ENCODE measurements at places on chromosomes 11 and 22. TPM values are rescaled to one million over a fixed set of nuclear protein-coding genes. Genes with fewer than 3 reads are reported as not detected.

The SLC22A8 gene
- total RNA-seq = not detected

The CASP5 gene
- not detected for total RNA-seq

The VSIG2 gene
- not detected for total RNA-seq

The C11orf16 gene
- total RNA-seq = not detected

GRCh38 chr11:47396049-47396320 lies 12.4 kb upstream of the SLC39A13 start:
- no peak for DNase-seq

- DNase-seq = no peak
Measured at GRCh38 chr11:104812103-104812788, 86.0 kb downstream of the CASP12 start.

- peak; percentile 65 for DNase-seq
Measured at GRCh38 chr11:111541254-111542061, 938 bp downstream of the LAYN start.

GRCh38 chr22:36106910-36107309 lies 53.6 kb downstream of the APOL3 start:
- no peak for DNase-seq

GRCh38 chr11:64241491-64242374 lies 838 bp downstream of the FKBP2 start:
- peak; percentile 96 for DNase-seq

- no peak for DNase-seq
Measured at GRCh38 chr22:39612811-39613548, 42.4 kb downstream of the CACNA1I start.

The SERPING1 gene
- total RNA-seq = 0.74 TPM

DNA sequence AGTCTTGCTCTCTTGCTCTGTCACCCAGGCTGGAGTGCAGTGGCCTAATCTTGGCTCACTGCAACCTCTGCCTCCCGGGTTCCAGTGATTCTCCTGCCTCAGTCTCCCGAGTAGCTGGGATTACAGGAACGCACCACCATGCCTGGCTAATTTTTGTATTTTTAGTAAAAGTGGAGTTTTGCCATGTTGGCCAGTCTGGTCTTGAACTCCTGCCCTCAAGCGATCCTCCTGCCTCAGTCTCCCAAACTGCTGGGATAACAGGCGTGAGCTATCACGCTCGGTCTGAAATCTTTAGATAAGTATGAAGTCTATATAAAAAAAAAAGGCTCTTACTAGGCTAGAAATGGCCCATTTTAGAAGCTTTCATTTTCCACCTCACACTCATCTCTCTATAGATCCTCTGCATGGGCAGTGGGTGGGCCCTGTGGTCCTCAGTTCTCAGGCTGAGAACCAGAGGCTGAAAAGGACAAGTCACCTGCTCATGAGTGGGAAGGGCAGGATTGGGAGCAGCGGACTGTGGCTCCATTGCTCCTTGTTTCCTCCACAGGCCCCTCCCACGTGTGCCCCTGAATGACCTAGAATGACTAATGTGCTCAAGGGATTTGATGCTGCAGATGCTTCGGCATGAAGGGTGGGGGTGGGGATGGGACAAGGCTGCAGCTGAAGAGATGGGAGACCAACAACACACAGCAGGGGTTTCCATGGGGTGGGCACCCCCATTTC lies 19.8 kb upstream of the PRAME start:
- DNase-seq = peak; percentile 27

The PGA5 gene
- total RNA-seq = not detected

- DNase-seq = no peak
Measured at GRCh38 chr11:88345408-88345807, 7.9 kb upstream of the CTSC start.

DNA sequence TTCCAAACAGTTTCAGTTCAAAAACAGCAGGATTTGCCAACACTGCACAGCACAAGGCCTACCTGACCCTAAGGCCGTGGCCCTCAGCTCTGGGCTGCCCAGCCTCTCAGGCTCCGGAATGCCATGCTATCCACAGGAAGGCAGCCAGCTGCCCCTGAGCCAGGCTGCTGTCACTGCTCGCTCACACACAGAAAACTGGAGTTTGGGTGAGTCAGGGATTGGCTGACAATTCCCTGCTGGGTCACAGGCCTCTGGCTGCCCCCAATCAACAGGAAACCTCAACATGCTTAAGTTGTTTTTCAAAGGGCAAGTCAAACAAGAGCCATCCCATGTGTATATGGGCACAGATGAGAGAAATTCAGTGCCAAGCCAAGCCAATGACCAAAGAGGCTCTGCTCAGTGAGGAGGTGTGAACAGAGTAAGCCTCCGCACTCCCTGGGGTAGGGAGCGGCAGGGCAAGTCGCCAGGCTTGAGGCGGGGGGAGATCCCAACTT lies 50.2 kb downstream of the RPL27A start:
- DNase-seq = peak; percentile 84

The TMEM191B gene
- not detected for total RNA-seq

GRCh38 chr11:88555829-88556202 lies 218.3 kb upstream of the CTSC start:
- no peak for DNase-seq

GRCh38 chr11:134497586-134497985 lies 85.5 kb upstream of the B3GAT1 start:
- no peak for DNase-seq

DNA sequence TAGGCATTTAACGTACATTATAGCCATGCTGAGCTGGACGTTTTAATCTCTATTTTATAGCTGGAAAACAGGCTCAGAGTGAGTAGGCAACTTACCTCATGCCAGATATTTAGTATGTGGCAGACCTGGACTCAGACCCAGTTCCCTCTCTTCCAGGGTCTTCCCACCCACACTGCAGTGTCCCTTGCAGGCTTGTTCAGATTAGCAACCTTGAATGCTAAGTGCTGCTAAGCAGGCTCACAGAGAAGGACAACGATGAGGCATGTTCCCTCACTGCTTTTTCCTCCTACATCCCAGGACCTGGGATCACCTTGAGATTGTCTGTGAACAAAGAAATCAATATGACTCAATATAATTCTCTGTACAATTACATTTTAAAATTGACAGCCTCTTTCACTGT lies 65.6 kb downstream of the NCAM1 start:
- no peak for DNase-seq

The CDCA5 gene
- total RNA-seq = 49.5 TPM

The MGAT3 gene
- 1.3 TPM for total RNA-seq

DNA sequence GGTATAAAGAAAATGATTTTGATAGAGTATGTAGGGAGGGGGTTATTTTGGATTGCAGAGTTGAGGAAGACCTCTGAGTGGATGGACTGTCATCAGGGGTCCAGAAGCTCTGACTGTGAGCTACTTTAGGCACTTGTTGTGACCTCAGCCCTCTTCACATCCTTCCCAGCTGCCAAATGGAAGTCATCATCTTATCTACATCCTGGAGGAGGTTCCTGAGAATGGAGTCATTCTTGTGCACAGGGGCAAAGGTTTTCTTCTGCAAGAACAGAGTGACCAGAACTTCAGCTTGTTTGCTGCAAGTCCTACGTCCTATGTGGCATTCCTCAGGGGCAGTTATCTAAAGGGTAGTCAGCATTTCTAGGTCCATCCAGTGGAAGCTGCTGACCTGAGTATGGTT lies 393.8 kb downstream of the AASDHPPT start:
- no peak for DNase-seq

DNA sequence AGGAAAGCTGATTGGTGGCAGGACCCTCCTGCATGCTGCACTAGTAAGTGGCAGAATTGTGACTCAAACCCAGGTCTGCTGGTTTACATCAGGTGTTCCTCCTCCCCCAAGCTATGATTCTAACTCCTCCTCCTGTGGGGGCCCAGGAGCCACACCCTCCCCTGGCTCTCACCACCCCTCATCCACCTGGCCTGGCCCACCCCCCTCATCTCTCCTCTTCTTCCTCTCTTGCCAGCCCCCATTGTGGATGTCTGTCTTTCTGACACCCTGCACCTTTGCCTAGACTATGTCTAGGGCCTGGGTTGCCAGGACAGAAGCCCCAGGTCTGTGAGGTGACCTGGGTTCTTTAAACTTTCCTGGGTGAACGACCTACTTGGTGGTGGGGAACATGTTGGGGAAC lies 59.9 kb downstream of the GRIK4 start:
- no peak for DNase-seq

DNA sequence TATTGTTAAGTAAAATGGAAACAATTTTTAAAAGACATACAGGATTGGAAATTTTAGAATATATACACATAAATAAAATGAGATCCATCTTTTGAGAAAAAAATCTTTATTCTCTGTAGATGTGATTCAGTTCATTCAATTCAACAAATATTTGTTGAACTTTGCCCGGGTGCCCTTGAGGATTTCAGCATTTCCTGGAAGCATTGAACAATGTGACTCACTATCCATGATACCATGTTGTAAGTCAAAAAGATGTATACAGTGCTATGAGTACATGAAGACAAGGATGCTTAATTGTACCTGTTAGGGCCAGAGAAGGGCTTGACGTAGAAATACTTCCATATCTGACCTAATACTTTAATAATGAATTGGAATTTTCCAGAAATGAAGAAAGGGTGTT lies 353.7 kb downstream of the METTL15 start:
- no peak for DNase-seq

The GLYAT gene
- total RNA-seq = not detected

GRCh38 chr11:69542314-69543168 lies 61.1 kb downstream of the LINC01488 start:
- DNase-seq = no peak

The MAJIN gene
- not detected for total RNA-seq

DNA sequence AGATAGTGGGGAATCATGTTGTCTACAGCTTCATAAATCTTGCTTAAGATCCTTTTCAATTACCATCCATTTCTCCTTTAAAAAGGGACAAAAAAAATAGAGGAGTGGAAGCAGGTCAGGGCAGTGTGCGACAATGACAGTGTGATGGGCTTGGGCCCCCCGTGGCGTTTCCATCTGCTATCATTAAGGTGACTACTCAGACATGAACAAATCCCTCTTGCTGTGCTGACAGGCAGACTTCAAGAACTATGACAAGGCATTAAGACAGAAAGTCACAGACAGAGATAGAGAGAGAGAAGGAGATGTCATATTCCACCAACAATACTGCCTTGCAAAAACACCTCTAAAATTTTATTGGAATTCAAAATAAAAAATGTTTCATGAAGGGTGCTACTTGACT lies 263.2 kb downstream of the DCDC1 start:
- DNase-seq = no peak

The OSM gene
- not detected for total RNA-seq

DNA sequence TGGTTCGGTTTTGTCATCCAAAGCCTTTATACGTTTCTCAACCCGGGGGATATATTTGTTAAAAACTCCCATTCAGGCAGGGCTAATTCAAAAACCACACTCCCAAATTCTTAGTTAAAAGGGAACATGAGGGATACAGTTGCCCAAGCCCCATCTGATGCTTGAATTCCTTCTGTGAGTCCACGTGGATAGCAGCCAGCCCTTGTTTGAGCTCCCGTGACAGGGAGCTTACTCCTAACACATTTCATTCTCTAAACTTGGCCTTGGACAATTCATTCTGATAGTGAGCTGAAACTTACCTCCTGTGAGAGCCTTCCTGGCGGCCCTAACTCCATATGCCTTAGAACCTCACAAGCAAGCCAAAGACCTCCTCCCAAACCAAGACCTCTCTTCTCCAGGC lies 357.5 kb downstream of the TENM4 start:
- DNase-seq = no peak

- no peak for DNase-seq
Measured at GRCh38 chr22:49547751-49548239, 279.9 kb downstream of the BRD1 start.

The BRD1 gene
- total RNA-seq = 8.0 TPM

DNA sequence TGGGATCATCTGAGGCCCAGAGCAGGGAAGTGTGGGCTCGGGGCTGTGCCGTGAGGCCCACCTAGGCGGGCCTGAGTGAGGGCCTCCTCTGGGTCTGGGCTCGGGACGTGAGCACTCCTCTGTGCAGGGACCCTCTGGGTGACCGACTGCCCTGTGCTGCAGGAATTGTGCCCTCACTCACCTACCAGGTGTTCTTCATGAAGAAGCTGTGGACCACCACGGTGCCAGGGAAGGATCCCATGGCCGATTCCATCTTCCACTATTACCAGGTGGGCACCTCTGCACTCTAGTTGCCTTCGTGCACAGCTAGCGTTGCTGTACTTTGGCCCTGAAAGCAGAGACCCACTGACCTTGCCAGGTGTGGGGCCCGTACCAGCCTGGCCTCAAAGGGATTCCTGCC lies 80.5 kb downstream of the MYO7A start:
- DNase-seq = no peak

- no peak for DNase-seq
Measured at GRCh38 chr11:19453651-19454257, 213.0 kb upstream of the E2F8 start.

DNA sequence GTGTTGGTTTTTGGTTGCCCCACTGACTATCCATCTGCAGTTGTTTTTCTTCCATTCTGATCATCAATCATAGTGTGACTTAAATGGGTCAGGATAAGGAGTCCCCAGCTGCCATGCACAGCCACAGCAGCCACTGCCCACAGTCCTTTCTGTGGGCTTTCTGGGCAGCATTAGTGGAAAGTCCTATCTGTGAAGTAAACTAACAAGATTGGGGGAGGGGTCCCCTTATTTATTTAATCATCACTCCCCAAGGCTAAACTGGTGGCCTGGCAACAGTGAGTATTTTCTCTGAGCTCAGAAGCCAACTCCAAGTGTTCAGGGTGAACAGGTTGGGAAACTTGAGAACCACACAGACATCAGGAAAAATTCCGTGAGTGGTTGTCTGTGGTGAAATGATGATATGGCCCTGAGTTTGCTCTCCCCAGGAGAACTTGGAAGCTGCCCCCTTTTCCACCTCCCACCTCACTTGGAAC lies 145.0 kb downstream of the CCDC34 start:
- peak; percentile 51 for DNase-seq

The ACR gene
- total RNA-seq = not detected

GRCh38 chr11:3854660-3854976 lies 846 bp upstream of the STIM1 start:
- no peak for DNase-seq

DNA sequence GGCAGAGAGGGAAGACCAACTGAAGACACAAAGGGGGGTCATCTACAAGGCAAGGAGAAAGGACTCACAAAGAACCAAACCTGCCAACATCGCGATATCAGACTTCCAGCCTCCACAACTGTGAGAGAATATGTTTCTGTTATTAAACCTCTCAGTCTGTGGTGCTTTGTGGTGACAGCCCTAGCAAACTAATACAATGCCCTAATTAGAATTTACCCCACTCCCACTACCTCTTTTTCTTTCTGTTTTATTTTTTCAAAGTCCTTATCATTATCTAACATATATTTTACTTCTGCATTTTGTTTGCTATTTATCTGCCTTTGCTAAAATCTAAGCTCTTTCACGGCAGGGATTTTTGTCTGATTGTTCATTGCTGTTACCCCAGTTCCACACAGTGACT lies 2.5 kb upstream of the OR52D1 start:
- DNase-seq = no peak

- no peak for DNase-seq
Measured at GRCh38 chr11:129273944-129274711, 82.0 kb upstream of the ARHGAP32 start.

- peak; percentile 25 for DNase-seq
Measured at GRCh38 chr11:72223615-72224563, 678 bp upstream of the INPPL1 start.

Data from A172 (cell line).